ENCODE measurements at places on chromosomes 5 and 9.

DNA sequence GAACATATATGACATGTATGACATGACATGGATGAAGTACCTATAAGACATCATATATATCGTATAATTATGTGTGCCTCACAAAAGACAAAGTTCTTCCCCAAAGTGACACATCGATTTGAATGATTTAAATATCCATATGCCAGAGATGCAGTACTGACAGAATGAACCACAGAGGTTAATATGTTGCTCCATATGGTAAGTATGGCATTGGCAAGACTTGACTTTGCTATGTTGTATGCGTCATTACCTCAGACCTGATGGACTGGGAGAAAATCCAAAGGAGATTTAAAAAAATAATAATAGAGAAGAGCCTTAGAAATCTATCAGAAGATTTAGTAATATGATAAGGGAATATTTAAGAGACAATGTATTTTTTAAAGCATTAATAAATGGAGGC lies 263.2 kb downstream of the PJA2 start:
- no peak for DNase-seq

DNA sequence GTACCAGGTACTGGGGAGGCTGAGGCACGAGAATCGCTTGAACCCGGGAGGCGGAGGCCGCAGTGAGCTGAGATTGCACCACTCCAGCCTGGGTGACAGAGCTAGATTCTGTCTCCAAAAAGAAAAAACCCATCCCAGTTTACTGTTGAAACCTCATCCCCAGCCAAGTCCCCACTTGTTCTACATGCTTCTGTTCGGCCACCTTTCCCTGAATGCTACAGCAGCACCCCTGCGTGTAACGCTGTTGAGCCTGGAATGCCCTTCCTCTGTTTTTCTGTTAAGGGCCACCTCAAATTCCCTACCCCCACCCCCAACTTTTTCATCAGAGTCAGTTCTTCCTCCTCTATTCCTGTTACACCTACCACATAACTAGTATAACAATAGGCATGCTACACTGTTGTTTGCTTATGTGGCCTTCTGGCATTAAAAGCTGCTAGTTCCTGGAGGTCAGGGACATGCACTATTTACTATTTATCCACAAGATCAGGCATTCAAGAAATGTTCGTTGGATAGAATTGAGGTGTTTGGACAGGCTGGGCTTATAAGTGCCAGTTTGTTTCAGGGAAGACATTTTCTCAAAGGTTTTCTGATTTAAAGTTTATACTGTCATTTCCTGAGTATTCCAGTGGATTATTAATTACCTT lies 47.1 kb upstream of the C5orf47 start:
- no peak for DNase-seq

DNA sequence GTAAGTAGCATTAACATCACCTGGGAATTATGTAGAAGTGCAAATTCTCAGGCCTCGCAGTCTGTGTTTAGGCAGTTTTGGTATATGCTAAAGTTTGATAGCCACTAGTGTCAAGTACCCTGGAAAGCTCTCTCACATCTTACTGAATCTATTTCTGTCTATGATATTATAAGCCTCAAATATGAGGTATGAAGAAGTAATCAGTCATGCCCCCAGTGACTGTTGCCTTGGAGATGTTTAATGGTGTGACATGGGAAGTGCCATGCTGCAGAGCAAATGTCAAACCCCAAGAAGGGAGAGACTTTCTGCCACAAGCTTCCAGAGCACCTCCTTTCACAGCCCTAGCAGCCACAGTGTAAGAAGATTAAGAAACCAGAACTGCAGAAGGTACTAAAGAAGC lies 9.8 kb upstream of the PDE8B start:
- no peak for DNase-seq

DNA sequence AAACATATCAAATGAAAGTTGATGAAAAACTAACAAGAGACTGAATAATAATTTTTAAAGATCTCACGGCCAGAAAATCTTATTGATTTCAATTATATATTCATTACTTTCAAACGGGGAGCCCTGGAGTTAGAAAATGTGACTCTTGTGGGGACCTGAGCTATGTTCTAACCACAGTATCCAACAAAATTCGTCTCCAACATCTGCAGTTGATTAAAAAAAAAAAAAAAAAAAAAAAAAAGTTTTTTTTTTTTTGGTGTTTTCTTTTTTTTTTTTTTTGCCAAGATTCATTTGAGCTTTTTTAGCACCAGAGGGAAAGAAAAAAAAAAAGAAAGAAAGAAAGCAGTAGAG lies 144.3 kb upstream of the PIK3R1 start:
- DNase-seq = no peak

- no peak for DNase-seq
Observed at GRCh38 chr5:76299592-76299991, 103.5 kb upstream of the IQGAP2 start.

DNA sequence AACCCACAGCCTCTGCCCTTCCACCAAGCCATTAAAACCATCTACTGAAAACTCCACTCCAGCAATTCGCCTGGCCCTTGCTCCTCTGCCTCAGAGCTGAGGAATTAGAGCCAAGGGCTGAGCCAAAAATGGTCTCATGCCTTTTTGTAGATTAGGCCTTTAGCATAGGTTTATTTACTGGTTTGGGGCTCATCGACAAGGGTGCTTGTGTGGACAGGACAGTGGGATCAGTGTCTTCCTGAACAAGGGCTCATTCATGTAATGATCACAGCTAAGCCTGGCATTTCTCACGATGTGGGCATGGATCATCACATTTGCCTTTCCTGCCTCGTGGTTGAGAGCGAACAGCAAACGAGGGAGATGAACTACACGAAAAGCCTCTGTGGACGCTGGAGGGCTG lies 59.2 kb upstream of the PHF24 start:
- no peak for DNase-seq

All from bone marrow (tissue), 2 donors.